ENCODE measurements at places on chromosomes 3 and 15.

GRCh38 chr15:81096398-81096797 is 37.7 kb upstream of the CFAP161 start:
- no peak for DNase-seq

DNA sequence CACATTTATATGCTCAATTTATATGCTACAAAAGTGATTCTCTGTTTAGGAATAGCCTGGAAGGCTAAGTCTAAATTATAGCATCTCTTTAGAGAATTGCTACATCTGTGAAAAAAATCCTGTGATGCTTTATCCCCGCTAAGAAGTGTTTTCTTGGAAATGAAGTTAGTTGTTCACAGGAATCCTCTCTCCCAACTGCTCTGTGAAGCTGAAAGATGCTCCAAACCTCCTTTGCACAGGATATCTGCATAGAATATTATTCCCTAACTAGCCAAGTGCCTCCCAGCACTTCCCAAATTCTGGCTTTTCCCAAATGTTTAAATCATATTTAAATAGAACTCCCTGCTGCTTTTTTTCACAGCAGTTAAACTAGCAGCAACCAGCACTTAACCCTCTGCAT is 132.2 kb downstream of the SRGAP3 start:
- no peak for DNase-seq

- no peak for DNase-seq
Measured at GRCh38 chr3:7436542-7436941, 575.6 kb downstream of the GRM7 start.

GRCh38 chr15:53910236-53910849 is 67.9 kb upstream of the UNC13C start:
- DNase-seq: no peak

- DNase-seq: no peak
Measured at GRCh38 chr15:48566668-48567067, 78.8 kb downstream of the FBN1 start.

DNA sequence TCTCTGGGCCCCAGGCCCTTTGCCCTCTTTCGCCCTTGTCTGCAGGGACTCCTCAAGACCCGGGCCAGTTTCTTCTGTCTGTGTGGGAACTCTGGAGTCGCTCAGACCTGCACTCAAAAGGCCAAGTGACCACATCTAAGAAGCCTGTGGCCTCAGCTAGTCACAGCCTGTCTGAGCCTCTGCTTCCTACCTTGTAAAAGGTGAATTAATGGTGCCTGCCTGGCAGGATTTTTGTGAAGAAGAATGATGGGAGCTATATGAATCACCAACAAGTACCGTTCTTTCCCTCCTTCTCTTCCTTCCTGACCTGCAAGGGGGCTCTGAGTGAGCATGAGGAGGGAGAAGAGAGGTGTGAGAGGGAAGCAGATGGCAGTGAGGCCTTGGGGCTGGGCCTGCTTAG is 7.5 kb downstream of the PLIN1 start:
- no peak for DNase-seq

DNA sequence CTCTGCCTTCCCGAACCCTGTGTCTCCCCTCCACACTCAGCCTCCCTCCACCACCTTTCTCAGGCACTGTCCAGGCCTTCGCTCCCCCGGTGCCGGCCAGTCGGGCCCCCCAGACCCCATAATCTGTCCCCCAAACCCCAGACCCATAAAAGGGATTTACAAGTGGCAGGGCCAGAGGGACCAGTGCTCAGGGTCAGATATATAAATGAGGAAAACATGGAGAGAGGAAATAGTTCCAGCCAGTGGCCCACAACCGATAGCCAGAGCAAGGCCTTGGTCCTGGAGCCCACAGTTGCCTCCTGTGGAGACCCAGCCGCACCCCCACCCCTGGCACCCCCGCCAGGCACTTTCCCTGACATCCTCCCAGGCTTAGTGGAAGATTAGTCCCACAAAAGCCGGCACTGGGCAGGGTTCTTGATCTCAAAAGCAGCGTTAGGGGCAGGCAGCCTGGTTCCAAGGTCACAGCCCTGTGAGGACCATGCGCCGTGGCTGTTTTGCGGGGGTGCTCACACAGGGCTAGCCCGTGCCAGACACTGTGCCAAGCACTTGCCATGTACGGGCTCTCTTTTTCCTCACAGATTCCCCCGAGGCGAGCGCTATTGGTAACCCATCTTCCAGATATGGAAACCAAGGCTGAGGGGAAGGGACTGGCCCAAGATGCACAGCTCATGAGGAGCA is 1.1 kb upstream of the PLXND1 start:
- no peak for DNase-seq

- no peak for DNase-seq
Measured at GRCh38 chr3:59949311-59949710, 899.5 kb upstream of the CFAP20DC start.

- DNase-seq: no peak
Measured at GRCh38 chr3:105747060-105747541, 121.7 kb downstream of the CBLB start.

GRCh38 chr15:100078511-100079220 is 263.1 kb downstream of the ADAMTS17 start:
- no peak for DNase-seq

DNA sequence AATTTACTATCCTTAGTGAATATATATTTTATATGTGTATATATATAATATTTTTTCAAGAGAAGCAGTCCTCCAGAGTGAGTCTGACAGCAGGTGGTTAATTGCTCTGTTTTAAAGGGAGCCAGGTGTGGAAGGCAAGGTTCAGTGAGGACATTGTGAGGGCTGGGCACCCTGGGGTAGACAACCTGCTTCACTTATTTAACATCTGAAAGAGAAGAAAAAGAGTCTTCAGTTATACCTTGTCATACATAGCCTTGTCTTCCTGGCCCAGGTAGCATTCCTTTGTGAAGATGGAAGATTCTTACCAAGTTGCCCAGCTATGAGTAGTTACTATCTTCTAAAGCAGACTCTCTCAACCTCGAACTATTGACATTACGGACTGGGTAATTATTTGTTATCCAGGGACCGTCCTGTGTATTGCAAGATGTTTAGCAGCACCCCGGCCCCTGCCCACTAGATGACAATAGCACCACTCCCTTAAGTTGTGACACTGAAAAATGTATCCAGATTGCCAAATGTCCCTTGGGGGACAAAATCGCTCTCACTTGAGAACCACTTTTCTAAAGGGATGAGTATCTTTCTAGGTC is 336.0 kb upstream of the TRIM42 start:
- no peak for DNase-seq

- no peak for DNase-seq
Measured at GRCh38 chr15:99015698-99016568, 8.3 kb upstream of the PGPEP1L start.

GRCh38 chr3:87350367-87351199 is 74.2 kb upstream of the POU1F1 start:
- DNase-seq: no peak

DNA sequence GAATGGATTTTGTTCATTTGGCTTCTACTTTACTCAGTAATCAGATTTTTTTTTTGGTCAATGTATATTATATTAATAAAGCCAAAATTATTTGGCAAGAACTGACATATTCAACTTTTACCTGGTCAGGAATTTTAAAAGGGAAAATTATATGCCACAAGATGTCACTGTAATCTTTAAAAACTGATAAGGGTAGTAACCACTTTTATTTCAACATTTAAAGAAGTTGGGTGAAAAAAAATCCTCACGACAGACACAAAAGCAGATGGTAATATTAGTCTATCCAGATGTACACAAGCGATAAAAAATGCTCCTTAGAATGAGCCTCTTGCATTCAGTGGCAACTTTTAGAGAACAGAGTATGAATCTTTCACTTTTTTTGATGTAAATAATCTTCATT is 101.9 kb downstream of the SERPINI1 start:
- no peak for DNase-seq

- no peak for DNase-seq
Measured at GRCh38 chr3:63132461-63133250, 145.5 kb upstream of the SYNPR start.

DNA sequence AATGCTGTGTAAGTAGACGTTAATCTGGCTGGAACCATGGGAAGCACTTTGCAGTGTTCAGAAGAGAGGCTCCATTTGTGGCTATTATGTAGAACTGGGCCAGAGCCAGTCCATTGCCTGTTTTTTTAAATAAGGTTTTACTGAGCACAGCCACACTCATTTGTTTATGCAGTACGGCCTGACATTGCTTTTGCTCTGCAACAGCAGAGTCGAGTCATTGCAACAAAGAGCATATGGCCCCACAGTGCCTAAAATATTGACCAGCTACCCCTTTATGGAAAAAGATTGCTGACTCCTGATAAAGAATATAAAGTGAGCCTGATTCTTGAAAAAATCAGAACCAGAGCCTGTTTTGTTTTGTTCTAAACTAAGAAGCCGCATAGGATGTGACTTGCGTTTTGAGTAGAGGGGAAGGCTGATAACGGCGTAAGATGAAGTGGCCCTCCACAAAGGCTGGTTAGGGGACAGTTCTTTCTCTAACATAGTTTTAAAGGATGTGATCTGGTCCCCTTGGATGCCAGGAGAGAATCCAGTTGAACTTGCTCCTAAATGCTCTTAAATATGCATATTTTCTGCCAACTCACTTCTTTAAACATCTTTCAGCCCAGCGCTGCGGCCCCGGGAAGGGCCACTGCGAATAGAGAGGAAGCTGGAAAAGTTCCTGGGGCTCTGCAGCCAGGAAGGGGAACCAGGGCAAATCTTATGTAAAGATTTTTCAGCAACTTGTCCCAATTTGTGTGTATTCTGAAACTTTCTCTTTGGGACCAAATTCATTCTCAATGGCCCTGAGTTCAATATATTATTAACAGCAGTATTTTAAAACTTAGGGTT is 64.5 kb downstream of the GLDN start:
- DNase-seq: no peak

- no peak for DNase-seq
Measured at GRCh38 chr15:87245592-87245991, 1010.9 kb downstream of the NTRK3 start.

DNA sequence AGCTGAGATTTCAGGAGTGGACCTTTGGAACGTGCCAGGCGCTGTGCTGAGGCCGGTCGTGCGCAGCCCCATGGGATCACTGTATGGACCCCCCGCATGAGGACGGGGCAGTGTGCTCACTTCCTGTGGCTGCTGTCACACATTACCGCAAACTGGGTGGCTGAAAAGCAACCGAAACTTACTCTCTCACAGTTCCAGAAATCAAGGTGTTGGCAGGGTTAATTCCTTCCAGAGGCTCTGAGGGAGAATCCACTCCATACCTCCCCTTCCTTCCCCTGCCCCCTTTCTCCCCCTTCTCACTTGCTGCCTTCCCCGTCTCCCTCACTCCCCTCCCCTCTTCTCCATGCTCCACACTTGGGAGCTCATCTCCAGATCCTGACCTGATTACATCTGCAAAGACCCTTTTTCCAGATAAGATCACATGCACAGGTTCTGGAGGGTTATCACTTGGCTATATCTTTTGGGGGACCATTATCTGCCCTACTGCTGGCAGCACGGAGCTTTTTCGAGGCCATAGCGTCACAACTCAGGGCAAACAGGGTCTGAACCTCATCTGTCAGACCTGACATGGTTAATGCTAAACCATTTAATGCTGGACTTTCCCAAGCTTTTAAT is 41.2 kb downstream of the KLF13 start:
- no peak for DNase-seq

DNA sequence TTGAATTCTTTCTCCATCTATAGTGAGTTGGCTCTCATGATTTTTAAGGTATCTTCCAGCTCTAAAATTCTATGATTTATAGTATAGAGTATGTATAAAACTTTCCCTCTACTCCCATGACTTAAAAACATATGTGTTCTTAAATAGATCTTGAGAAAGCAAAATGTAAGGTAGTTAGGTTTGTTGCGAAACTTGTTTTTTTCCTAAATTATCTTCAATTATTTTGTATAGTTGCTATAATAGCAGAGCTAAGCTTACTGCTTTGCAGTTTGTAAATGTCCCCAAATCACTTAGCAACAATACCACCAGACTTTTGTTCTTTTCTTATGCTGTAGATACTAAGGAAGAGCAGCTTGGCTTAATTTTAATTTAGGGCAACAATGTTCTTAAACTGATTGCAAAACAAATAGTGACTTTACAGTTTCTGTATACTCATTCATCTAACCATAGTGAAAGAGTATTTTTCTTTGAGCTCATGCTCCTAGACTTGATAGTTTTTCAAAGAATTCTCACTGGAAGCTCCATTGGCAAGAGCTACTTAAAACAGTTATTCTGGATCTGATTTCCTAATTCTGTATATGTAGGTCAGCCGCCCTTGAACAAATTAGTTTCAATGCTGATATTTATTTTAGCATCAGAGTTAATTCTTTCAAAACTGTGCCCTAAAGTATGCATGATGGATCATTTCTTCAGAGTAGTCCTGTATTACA is 61.2 kb downstream of the LYSMD4 start:
- DNase-seq: no peak

GRCh38 chr3:182005701-182006100 is 294.0 kb downstream of the SOX2 start:
- no peak for DNase-seq

Data from stimulated activated naive CD4-positive, alpha-beta T cell (primary cell).